ENCODE measurements at places on chromosomes 6 and 20.

DNA sequence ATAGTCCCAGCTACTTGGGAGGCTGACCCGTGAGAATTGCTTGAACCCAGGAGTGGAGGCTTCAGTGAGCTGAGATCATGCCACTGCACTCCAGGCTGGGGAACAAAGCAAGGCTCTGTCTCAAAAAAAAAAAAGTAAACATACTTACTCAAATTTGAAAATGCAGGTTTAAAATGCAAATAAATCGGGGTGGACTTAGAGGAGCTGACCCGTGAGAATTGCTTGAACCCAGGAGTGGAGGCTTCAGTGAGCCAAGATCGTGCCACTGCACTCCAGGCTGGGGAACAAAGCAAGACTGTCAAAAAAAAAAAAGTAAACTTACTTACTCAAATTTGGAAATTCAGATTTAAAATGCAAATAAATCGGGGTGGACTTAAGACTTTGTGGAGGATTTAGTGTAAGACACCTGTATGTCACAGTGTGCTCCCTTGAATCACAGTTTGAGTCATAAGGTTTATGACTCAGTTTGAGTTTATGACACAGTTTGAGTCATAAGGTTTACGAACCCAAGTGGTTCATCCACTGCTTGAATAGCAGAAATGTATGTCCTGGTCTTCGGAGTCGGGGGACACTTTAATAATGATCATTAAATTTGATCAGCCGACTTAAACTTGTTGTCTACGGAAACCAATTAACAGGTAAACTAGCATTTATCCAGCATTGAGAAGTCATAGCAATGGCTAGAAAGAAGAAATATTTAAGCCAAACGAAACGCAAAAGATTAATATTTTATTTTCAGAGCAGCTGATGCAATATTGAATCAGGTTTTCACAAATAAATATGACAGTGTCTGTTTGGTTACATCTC is 6.8 kb upstream of the MRPS10 start:
- DNase-seq: no peak

DNA sequence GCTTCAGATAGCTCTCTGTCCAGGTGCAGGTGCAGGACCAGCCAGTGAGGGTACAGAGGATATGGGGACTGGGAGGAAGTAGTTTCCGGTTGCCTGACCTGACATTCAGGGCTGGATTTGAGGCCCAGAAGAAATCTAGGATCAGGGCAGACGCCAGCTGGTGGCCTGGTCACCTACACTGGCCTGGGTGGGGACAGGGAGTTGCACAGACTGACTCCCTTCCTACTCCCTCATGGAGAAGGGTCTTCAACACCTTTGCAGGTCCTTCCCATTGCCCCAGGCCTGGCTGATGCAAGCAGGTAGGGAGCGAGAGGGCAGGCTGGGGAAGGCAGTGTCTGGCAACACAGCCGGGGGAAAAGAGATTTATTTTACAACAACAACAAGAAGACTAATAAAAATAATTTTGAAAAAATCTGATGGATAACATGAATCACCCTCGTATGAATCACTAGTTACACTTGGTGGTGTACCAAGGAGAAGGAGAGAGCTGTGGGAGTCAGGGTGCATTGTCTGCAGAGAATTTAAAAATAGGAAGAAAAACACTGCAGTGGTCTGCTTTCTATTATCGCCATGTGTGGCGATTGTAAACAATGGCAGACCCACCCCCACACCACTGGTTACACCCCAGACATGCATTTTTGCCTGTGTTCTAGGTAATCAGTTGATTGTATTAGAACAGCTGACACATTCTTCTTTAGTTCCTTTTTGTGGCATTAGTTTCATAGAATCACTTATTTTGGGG is 62.3 kb upstream of the SNX9 start:
- DNase-seq: no peak

DNA sequence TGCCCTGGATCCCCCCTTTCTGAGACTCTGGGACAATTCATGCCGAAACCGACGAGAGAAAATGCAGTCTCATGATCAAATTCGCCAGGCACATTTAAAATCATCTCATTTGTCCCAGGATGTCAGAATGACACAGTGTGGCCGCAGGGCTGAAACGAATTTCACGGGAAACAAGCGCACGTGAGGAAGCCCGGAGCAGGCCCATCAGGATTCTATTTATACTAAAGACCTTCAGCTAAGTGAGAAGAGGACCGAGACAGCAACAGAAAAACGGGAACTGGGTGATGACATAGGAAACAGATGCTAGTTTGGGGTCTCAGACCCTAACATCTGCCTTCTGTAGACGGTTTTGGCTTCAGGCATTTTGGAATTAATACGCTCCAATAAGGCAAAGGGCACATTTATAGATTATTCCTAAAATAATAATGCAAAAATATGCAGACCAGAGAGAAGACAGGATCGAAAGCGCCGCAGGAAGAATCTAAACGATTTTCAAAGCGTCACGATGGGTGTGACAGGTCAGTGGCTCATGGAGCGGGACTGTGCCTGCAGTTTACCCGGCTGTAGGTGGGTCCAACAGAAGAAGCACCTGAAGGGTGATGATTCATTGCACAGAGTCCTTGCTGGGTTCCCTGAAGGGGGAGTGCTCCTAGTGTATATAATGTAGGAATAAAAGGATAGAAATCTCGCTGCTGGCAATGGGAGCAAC is 80.8 kb upstream of the MPC1 start:
- no peak for DNase-seq

- no peak for DNase-seq
Observed at GRCh38 chr6:75532521-75532920, 38.9 kb upstream of the FILIP1 start.

GRCh38 chr6:139240161-139241010 is 51.4 kb downstream of the TXLNB start:
- no peak for DNase-seq

DNA sequence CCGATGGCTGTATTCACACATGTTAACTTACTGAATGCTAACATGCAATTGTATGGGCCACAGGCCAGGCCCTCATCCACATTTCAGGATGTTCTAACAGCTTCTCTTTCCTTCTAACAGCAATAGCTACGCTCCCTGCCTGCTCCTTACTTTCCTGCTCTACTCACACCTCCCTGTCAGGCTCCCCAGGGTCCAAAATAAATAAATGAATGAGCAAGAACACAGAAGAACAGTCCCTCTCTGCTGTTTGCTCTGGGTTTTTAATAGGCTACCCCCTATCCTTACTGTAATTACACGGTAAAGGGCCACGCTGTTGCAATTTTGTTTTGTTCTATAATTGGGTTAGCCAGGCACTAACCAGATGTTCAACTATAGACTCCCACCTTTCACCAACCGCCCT is 135.6 kb downstream of the GMDS start:
- no peak for DNase-seq

DNA sequence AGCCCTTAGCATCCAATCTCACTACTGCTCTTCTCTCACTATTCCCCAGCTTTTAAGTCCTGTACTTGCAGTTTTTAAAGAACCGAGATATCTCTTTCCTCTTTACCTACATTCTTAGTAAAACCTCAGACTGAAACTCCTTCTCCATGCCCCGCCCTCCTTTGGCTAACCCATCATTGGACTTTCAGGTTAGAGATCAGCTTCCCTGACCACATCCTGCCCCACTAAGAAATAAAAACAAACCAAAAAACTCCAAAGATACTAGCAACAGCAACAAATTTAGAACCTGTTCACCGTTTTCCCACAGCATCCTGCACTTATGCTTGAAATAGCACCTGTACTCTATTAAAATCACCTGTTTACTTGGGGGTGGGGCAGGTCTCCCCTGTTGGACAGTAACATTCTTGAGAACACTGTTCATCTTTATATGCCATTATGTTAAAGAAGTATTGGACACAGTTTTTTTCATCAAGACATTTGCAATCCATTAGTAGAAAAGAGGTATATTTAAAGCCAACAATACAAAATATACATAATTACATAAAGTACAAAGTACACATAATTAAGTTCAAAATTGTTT is 16.3 kb upstream of the SMAP1 start:
- DNase-seq: no peak

- no peak for DNase-seq
Observed at GRCh38 chr20:51221103-51221502, 198.2 kb upstream of the KCNG1 start.

GRCh38 chr6:143194095-143194589 is 133.5 kb downstream of the AIG1 start:
- no peak for DNase-seq

GRCh38 chr20:21516861-21517565 is 3.1 kb upstream of the NKX2-2 start:
- DNase-seq: peak; percentile 55

DNA sequence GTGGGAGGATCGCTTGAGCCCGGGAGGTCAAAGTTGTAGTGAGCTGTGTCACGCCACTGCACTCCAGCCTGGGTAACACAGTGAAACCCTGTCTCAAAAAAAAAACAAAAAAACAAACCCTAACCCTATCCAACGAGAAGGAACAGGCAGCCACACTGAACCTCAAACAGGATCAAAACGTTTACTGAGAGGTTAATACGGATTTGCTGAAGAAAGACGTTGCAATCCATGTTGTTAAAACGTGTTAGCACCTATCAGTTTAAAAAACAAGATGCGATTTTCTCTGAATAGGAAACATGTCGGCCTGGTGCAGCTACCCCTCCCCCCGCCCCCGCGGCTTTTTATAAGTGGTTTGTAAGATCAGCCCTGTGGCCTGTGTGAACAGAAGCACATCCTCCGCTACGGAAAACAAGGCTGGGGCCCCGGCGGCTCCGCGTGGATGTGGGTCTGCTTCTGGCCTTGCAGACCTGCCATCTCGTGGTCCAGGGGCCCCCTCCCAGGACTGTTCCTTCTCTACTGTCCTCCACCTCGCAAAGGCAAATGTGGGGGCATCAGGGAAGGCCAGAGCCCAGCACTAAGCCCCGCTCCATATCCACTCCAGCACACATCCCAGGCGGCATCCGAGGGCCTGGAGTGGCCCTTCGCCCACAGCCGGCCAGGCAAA is 11.4 kb downstream of the SLC2A4RG start:
- no peak for DNase-seq

DNA sequence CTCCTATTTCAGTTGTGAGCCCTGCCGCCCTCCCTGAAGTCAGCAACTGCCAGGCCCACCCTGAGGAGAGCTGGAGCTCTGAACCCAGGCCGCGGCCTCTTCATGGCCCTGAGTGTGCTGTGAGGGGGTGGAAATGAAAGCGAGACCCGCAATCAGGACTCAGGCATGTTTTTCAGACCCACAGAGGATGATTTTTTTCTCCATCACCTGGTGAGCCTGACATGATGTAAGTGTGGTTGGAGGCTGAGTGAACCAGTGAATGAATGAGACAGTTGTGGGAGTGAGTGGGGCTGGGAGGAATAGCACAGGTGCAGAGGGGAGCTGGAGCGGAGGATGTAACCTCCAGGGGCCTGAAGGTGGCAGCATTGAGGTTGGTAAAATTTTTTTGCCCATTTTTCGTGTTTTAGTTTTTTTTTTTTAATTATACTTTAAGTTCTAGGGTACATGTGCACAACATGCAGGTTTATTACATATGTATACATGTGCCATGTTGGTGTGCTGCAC is 18.3 kb downstream of the RAET1L start:
- peak; percentile 42 for DNase-seq

GRCh38 chr6:106750946-106751345 is 121.6 kb downstream of the QRSL1 start:
- DNase-seq: no peak

- no peak for DNase-seq
Observed at GRCh38 chr6:154611241-154611640, 100.8 kb upstream of the CNKSR3 start.

DNA sequence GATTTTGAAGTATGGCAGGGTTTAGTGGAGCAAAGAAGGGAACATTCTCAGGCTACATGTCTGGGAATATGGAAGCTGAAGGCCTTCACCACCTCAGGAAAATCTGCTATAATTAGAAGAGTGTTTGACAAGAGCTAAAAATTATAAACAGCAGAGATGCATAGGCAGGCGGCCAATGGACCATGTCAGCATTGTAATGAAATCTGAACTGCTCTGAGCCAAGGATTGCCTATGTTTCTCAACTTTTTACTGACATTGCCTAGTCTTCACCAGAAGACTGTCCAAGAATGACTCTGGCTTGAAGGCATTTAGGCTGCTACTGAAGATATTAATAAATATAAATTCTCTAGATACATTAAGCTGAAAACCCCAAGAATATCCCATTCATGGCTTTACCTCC is 84.1 kb downstream of the C6orf52 start:
- no peak for DNase-seq

DNA sequence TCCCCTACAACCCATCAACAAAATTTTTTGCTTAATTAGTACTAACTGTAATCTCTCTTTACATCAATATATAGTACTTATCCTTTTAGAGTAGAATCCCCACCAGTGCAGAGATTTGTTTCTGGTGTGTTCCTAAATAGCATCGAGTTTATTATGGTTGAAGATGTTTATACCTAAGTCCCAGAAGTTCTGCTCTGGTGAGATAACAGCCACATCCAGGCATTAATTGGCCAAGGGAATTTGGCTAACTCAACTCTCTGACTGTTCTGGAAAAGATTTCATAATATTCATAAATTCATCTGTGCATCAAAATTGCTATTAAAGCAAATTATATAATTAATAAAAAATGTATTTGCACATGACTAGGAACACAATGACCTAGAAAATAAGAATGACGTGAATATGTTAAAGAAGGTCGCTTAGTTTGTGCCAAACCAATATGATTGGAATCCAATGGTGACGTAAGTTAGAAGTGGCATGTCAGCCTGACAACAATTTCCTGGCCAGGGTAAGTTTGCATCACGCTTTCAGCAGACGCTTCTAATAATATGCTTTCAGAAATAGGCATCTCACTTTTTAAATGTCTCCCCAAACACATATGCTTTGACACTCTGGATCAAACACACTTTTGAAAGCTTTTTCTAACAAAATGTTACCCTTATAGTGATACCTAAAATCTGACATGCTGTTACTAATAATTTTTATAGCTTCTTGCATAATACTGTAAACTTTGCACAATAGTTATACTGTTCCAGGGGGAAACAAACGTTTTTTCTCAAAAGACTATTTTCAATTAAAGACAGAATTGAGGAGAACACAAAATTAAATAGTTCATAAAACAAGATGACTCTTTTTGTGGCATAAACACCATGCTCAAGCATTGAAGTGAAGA is 236.7 kb downstream of the TENT5A start:
- no peak for DNase-seq

GRCh38 chr6:148888856-148889255 is 142.0 kb downstream of the UST start:
- DNase-seq: no peak

DNA sequence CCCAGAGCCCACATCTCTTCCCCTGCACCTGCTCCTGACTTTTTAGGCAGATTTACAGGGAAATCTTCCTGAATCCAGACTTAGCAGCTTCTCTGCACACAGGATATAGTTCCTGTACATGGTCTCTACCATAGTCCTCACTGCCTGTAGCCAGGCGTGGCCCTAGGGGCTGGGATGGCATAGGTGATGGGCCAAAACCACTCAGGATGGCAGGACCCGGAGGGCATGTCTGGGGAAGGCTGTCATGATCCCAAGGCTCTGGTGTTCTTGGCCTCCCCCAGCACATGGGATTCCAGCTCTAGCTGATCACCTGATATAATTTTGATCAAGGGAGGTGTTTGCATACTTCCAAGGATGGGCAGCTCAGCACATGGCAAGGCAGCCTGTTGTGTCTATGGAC is 58.0 kb downstream of the TOX2 start:
- no peak for DNase-seq

GRCh38 chr20:11917663-11918062 is at the start of gene BTBD3:
BTBD3 (plus strand) TSS chr20:11917893; CDS start chr20:11918276, 383 bp downstream.
- DNase-seq: peak; percentile 16

Data from neural progenitor cell (in vitro differentiated cells).